ENCODE measurements at places on chromosomes 1 and 21. TPM values are rescaled to one million over a fixed set of nuclear protein-coding genes. Genes with fewer than 3 reads are reported as not detected.

- DNase-seq: no peak
These were observed 372.5 kb downstream of the SEC16B start for GRCh38 chr1:177597393-177597792.

GRCh38 chr1:31577515-31578192 is 1.3 kb downstream of the TINAGL1 start:
- DNase-seq: peak; percentile 66

GRCh38 chr1:65911679-65912078 is 119.0 kb downstream of the PDE4B start:
- DNase-seq: no peak

DNA sequence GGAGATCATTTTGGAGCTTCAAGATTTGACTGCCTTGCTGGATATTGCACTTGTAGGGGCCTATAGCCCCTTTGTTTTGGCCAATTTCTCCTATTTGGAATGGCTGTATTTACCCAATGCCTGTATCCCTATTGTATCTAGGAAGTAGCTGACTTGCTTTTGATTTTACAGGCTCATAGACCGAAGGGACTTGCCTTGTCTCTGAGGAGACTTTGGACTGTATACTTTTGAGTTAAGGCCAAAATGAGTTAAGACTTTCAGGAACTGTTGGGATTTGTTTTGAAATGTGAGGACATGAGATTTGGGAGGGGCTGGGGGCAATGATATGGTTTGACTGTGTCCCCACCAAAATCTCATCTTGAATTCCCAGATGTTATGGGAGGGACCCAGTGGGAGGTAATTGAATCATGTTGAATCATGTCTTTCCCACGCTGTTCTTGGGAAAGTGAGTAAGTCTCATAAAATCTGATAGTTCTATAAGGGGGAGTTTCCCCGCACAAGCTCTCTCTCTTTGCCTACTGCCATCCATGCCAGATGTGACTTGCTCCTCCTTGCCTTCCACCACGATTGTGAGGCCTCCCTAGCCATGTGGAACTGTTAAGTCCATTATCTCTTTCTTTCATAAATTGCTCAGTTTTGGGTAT is 276.1 kb downstream of the LMX1A start:
- DNase-seq: peak; percentile 16

DNA sequence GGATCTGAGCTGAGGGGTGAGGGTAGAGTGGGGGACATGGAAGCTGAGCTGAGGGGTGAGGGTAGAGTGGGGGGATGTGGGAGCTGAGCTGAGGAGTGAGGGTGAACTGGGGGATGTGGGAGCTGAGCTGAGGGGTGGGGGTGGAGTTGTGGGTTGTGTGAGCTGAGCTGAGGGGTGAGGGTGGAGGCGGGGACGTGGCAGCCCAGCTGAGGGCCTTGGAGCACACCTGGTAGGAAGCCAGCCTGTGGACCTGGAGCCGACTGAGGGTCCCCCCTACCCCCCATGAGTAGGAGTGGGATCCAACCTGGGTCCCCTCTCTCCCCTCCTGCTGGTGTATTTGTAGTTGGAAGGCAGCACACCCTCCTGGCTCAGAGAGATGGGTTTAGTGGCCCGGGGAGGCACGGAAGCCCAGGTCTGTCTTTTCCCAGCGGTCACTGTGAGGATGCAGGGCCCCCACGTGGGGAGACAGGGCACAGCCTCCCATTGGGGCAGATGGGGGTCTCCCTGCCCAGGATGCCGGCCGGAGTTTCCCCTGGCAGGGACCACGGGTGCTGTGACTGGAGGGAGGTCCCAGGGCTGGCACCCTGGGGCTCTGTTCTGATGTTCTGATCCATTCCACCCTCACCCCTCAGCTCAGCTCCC is 13.2 kb upstream of the NPHP4 start:
- DNase-seq: no peak

GRCh38 chr1:207423560-207424292 is 30.4 kb upstream of the CR2 start:
- no peak for DNase-seq

GRCh38 chr1:150154143-150154542 is 4.4 kb downstream of the PLEKHO1 start:
- no peak for DNase-seq

DNA sequence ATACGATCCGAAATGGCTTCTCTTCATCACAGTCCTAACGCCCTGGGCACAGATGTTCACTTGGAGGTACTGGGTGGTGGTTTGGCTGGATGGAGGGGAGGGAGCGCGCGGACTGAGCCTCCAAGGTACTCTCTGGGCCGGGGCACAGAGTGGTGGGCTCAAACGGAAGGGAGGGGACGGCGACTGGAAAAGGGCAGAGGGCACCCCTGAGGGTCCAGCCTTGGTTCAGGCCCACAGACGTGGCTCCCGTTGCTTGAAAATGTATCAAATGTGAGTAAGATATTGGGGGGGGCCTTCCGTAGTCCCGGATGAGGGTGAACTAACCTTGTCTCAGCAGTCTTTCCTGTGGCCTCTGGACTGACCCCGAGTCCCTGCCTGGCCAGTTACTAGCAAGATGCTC is 463 bp downstream of the IL12RB2 start:
- no peak for DNase-seq

- no peak for DNase-seq
These were observed 4.6 kb upstream of the KCNA2 start for GRCh38 chr1:110610696-110611286.

DNA sequence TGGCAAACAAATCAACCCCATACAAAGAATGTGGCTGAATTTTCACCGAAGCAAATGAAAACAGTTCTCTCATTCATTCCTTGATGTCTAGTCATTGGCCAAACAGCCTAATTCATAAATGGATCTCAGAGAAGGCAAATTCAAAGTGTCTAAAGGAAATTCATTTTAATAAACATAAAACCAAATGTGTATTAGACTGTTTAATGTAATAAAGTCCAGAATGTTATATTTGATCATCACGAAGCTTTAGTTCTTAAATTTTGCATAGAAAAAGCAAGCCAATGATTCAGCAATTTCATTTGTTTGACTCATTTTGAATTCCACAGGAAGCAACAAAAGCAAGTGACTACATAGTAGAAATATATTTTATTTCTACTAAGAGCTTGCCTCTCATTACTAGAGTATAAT is 379.2 kb upstream of the ADAMTS5 start:
- peak; percentile 5 for DNase-seq

GRCh38 chr21:21045518-21045917 is 47.3 kb downstream of the NCAM2 start:
- no peak for DNase-seq

DNA sequence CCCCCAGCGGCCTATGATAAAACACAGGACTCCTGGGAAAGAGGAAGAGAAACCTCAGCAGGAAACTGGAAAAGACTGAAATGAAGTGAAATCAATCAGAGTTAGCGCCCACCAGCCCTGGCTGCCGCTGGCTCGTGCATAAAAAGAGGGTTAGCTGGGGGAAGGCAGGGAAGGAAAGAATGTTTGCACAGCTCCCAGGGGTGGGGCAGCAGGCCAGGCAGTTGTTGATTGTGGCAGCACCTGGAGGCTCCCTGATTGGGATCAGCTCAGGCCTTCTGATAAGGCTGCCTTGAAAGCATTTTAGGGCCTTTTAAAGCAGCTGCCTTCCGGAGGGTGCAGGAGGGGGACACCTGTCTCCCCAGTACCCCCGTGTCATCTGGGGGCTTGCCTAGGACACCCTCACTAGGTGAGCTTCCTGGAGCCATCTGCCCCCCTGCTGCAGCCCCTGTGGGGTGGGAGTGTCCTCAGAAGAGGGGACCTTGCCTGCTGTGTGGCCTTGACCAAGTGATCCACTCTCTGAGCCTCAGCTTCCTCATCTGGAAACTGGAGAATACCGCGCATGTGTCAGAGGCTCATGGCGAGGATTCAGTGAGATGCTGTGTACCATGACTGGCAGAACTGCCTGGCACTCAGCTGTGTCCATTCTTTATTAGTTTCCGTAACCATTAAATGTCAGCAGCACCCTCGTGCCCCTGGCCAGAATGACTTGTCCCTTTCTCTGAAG is 6.6 kb downstream of the EPHB2 start:
- DNase-seq: no peak

DNA sequence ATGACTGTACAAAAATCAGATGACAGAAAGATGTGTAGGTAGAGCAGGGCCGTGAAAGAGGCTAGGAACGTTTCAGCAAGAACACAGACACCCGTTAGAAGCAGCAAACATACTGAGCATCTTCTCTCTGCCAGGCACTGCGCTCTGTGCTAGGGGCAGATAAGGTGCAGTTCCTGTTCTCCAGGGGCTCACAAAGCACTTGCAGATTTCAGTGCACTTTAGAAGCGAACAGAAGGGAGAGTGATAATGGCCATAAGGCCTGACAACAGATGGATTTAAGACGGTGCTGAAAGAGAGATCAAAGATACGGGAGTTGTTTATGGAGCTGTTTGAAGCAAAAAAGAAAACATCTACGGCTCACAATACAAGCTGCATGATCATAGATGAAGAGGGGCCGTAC is 200.3 kb upstream of the FOXD3 start:
- DNase-seq: no peak

GRCh38 chr1:116178837-116179236 is 67.6 kb downstream of the MAB21L3 start:
- no peak for DNase-seq

DNA sequence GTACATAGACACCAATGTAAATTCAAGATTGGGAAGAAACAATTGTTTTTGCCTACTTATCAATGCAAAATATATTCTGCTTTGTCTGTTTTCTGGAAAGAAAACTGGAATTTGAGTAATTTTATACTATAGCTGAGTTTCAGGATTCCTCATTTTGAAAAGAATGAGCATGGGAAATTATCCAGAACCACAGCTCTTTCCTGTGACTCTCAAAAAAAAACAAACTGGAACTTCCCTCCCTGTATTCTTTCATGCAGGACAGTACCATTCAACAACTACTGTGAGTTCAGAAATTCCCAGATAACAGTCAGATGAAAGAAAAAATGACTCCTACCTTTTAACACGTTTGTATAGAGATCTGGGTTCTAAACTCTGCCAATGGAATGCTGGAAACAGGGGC is 372.4 kb downstream of the TGFB2 start:
- DNase-seq: no peak

DNA sequence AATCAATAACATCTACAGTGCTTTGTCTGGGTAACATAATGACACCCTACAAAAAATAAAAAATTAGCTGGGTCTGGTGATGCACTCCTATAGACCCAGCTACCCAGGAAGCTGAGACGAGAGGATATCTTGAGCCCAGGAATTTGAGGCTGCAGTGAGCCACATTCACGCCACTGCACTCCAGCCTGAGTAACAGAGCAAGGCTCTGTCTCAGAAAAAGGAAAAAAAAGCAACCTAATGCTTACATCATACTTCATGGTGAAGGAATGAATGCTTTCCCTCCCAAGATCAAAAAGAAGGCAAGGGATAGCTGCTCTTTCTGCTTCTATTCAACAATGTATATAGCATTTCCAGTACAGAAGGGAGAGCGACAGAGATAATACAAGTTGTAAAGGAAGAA is 24.2 kb upstream of the CTTNBP2NL start:
- DNase-seq: no peak

- DNase-seq: peak; percentile 62
These were observed 106.7 kb downstream of the DPYD start for GRCh38 chr1:97814121-97814520.

GRCh38 chr1:31751822-31752241 is 12.3 kb downstream of the ADGRB2 start:
- DNase-seq: no peak

DNA sequence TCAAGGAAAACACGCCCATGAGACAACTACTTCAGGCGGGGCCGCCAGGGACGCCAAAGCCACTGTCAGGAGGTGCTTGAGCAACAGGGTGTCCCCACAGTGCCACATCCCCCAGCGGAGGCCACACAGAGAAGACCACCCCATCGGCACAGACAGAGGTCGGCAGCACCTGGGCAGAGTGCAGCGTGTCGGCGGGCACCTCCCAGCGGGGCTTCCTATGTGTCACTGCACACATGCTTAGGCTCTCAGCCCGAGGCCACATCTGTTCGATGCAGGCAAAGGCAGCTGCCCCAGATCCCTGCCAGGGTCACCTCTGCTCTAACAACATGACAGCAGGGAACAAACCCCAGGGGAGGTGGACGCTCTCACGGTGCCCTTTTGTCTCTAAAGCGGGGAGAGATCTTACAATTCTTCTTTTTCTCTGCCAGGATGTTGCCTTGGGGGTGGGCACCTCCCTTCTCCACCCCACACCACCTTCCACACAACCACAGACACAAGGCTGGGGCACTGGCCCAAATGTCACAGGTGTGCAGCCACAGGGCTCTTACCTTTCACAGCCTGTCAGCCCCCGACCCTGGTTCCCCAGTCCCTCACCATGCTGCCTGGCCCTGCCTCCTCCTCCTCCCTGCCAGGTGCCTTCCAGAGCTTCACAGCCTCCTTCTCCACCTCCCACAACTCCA is 4.2 kb downstream of the KRTAP10-8 start:
- no peak for DNase-seq

DNA sequence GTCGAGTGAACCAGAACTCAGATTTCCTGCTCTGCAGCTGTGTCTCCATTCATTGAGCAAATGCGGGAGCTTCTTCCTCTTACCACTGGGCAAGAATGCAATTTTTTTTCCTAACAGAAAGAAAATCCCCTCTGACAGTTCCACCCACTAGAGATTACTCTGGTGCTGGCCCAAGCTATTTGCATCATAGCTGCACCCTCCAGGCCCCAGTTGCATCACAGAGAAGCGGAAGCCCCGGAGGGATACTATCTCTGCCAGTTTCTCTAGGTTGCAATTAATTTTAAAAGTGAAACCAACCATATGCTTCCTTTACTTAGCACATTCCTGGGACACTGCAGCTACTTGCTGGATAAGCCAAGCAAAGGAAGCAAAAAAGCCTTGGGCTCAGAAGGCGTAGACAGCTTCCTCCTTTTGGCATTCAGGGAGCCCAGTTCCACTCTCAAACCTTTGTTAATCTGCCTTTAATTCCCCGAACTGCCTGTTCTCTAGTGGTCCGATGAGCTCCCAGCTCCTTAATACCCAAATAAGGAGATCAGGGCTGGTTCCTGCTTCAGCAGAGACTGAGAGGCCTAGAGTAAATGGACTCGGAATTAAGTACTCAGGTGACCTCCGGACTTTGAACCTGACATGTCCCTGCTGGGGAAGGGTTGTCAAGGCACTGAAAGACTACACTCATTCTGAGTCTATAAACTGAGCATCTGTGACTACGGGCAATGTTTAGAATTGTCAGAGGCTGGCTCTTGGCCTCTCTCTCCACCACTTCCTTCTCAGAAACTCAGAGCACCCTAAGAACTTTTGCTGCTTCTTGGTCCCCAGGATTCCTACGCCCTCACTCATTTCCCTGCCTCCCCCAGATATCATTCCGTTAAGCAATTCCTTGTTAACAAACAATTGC is 72.5 kb upstream of the TNFSF18 start:
- peak; percentile 91 for DNase-seq

Gene ERI3
- 80.0 TPM for polyA plus RNA-seq

Gene PHGDH
- 65.8 TPM for polyA plus RNA-seq

Gene WNT2B
- polyA plus RNA-seq: 0.29 TPM

Gene KRTAP10-9
- not detected for polyA plus RNA-seq

Gene USF1
- 19.8 TPM for polyA plus RNA-seq

Measured in mammary epithelial cell (primary cell).